SK-N-SH (cell line): ENCODE measurements at places on chromosomes 6 and 20.

DNA sequence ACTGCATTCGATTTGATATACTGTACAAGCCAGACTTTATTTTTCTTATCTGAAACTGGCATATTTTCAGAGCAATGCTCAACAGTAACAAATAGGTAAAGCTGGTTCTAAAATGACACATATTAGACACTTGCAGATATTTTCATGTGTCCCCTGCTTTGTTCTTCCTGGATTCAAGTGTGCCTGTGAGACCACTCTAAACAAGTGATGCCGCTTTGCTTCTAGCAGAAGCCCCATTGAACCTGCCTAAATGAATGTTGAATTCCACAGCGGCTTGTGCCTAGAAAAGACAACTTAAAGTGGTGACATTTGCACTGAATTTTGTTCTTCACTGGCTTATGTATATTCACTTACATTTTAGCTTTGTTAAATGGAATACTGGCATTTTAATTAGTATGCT lies 115.7 kb downstream of the AKAP7 start:
- no peak overlapping the region for H3K4me3 ChIP-seq
- peaks cover 8% of the 10 kb centered on the region; the same call in 1 of the 2 replicates for H3K27me3 ChIP-seq
- no peaks in the 10 kb centered on the region; the same call in 1 of the 2 replicates for H3K4me1 ChIP-seq
- no peak for DNase-seq

DNA sequence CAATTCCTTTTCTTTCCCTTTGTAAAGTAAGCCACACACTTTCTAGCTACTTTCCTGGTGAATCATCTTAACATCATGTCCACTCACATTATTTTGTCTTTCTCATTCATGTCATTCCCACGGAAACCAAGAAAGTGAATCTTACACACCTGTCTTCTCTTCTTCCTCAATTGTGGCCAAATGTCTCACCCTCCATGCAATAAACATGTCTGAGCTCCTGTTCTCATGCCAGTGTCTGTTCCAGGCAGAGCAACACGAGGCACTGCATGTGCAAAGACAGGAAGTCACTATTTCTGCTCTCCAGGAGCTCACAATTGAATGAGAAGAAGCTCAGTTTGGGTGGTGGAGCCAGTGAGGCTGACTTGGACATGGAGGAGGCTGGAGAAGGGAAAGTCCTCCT lies 29.0 kb upstream of the TMEM244 start:
- no peak for DNase-seq
- H3K36me3 ChIP-seq = no peaks in the 10 kb centered on the region
- no peaks in the 10 kb centered on the region for H3K27me3 ChIP-seq
- H3K27ac ChIP-seq = peak overlapping the region; percentile 98

GRCh38 chr6:158002249-158002950 lies 20.7 kb downstream of the SYNJ2 start:
- H3K4me3 ChIP-seq = no peak overlapping the region
- H3K36me3 ChIP-seq = no peaks in the 10 kb centered on the region; the same call in 1 of the 2 replicates
- no peak for DNase-seq
- no peaks in the 10 kb centered on the region for H3K27me3 ChIP-seq
- peak overlapping the region; percentile 90 for H3K27ac ChIP-seq

DNA sequence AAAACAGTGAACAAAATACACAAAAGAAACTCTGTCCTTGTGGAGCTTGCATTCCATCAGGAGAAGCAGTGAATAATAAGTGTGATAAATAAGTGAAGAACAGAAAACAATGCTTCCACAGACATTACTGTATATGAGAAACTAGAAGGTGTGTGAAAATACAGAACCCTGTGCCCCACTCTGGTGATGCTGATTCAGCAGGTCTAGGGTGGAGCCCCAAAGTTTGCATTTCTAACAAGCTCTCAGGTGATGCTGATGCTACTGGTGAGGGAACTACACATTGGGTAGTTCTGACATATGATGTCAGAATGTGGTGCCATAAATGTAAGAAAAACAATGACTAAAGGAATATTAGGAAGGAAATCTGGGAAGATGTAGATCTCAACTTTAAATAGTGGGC lies 601.4 kb upstream of the BTBD3 start:
- no peak overlapping the region for H3K4me3 ChIP-seq
- no peak for DNase-seq

- DNase-seq = no peak
- H3K4me3 ChIP-seq = no peak overlapping the region
- no peaks in the 10 kb centered on the region for H3K36me3 ChIP-seq
- no peaks in the 10 kb centered on the region for H3K4me1 ChIP-seq
Observed at GRCh38 chr6:55082021-55082420, 92.3 kb upstream of the HCRTR2 start.

- no peak overlapping the region for H3K4me3 ChIP-seq
- H3K27me3 ChIP-seq = no peaks in the 10 kb centered on the region; the same call in 1 of the 2 replicates
- no peak overlapping the region for H3K27ac ChIP-seq
- no peak for DNase-seq
- H3K36me3 ChIP-seq = no peaks in the 10 kb centered on the region
Observed at GRCh38 chr6:52216932-52217575, 27.2 kb downstream of the IL17F start.

GRCh38 chr6:170230520-170231292 lies 60.2 kb downstream of the DLL1 start:
- DNase-seq = no peak
- no peak overlapping the region for H3K4me3 ChIP-seq
- no peaks in the 10 kb centered on the region for H3K36me3 ChIP-seq

GRCh38 chr6:88908598-88909548 lies 54.5 kb downstream of the RNGTT start:
- no peak for DNase-seq
- no peaks in the 10 kb centered on the region for H3K27me3 ChIP-seq
- H3K4me1 ChIP-seq = peaks cover 9% of the 10 kb centered on the region; the same call in 1 of the 2 replicates
- H3K4me3 ChIP-seq = no peak overlapping the region
- peaks cover 17% of the 10 kb centered on the region for H3K36me3 ChIP-seq

- no peaks in the 10 kb centered on the region for H3K36me3 ChIP-seq
- DNase-seq = no peak
- H3K4me3 ChIP-seq = no peak overlapping the region
- peak overlapping the region; percentile 44 for H3K27ac ChIP-seq
- H3K4me1 ChIP-seq = peaks cover 67% of the 10 kb centered on the region
Observed at GRCh38 chr6:16334671-16335070, 96.3 kb downstream of the GMPR start.

GRCh38 chr6:156731396-156731795 lies 45.8 kb upstream of the ARID1B start:
- no peaks in the 10 kb centered on the region for H3K36me3 ChIP-seq
- H3K4me3 ChIP-seq = no peak overlapping the region
- no peak for DNase-seq
- H3K27ac ChIP-seq = no peak overlapping the region

- no peaks in the 10 kb centered on the region for H3K36me3 ChIP-seq
- no peak for DNase-seq
- peaks cover 23% of the 10 kb centered on the region; the same call in 1 of the 2 replicates for H3K4me1 ChIP-seq
- H3K4me3 ChIP-seq = no peak overlapping the region
Observed at GRCh38 chr20:47610945-47611250, 109.2 kb downstream of the NCOA3 start.

GRCh38 chr6:18632670-18633410 lies 245.7 kb downstream of the RNF144B start:
- DNase-seq = no peak
- H3K27ac ChIP-seq = no peak overlapping the region
- no peaks in the 10 kb centered on the region for H3K27me3 ChIP-seq
- H3K4me1 ChIP-seq = no peaks in the 10 kb centered on the region
- no peak overlapping the region for H3K4me3 ChIP-seq
- H3K36me3 ChIP-seq = no peaks in the 10 kb centered on the region

- H3K36me3 ChIP-seq = no peaks in the 10 kb centered on the region
- no peak for DNase-seq
- no peak overlapping the region for H3K27ac ChIP-seq
- no peaks in the 10 kb centered on the region; the same call in 1 of the 2 replicates for H3K27me3 ChIP-seq
Observed at GRCh38 chr6:159249128-159249527, 79.9 kb downstream of the FNDC1 start.

- peak within 1 kb of the TSS; percentile 80 for H3K27ac ChIP-seq
- peak; percentile 91 for DNase-seq
- H3K36me3 ChIP-seq = peaks cover 43% of the 10 kb centered on the region
- H3K4me1 ChIP-seq = peaks cover 22% of the 10 kb centered on the region; the same call in 1 of the 2 replicates
- no peaks in the 10 kb centered on the region for H3K27me3 ChIP-seq
- peak within 1 kb of the TSS; percentile 90 for H3K4me3 ChIP-seq
Observed at GRCh38 chr6:159790149-159790955, at the start of gene MRPL18. Gene MRPL18 (plus strand): TSS chr6:159790467. CDS start chr6:159790588, 121 bp downstream.

DNA sequence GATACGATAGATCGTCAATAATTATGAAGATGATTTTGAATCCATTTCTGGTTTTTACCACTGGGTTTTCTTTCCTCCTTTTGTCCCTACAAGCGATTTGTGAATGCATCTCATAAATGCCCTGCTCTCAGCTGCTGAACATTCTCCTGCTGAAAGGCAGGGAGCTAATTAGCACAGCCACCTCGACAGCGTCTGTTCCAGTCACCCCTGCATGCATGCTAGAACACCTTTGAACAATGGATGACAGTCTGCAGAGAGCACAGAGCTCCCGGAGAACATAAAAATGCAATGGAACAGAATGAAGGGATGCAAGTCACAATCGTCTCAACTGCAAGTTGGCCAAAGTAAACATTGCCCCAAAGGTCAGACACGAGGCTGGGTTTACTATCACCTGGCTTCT lies 105.8 kb downstream of the SLC35B3 start:
- H3K4me3 ChIP-seq = no peak overlapping the region
- no peak for DNase-seq

DNA sequence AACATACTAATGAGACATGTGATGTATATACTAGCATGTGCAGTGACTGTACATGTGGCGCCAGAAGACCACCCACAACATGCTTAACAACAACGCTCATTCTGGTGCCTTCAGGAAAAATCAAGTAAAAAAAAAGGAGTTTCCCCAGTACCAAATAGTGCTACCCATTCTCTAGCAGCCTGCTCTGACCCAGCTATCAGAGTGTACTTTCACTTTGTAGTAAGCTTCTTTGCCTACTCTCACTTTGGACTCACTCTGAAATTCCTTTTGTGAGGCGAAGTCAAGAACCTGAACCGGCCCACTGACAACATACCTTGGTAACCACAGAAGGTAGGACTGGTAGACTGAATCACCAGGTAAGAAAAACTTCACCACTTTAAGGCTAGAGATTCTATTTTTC lies 1100.0 kb downstream of the GRIK2 start:
- no peaks in the 10 kb centered on the region for H3K27me3 ChIP-seq
- H3K36me3 ChIP-seq = no peaks in the 10 kb centered on the region
- no peaks in the 10 kb centered on the region for H3K4me1 ChIP-seq
- no peak for DNase-seq
- no peak overlapping the region for H3K4me3 ChIP-seq

DNA sequence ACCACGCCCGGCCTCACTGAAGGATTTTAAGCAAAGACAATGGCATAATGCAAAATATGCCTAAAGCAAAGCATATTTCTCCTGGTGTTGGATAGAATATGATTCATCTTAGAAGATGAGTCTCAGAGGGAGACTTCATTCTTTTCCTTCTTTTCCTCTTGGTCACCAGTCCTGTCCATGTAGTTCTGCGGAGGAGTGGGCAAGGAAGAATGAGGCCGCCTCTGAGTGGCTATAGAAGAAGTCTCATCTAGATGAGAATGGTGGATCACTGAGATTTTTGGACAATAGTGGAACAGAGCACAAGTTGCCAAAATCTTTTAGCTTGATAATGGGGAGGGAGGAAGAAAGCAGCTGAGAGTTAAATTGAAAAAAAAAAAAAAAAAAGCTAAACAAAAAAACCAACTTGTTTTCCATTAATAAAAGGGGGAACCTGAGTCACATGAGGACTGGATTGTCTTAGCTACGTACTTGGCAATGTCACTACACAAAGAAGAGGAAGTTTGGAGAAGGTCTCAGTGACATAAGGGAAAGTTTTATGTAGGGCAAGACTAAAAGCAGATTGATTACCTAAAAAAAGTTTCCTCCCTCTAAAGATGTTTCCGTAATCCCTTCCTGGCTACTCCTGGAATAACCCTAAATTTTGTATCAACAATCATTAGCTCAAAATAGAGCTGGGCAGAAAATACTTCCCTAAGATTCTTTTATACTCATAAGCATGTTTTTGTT lies 6.0 kb downstream of the CD83 start:
- H3K36me3 ChIP-seq = no peaks in the 10 kb centered on the region
- no peak overlapping the region for H3K4me3 ChIP-seq
- H3K27ac ChIP-seq = no peak overlapping the region
- H3K27me3 ChIP-seq = no peaks in the 10 kb centered on the region
- peaks cover 4% of the 10 kb centered on the region; the same call in 1 of the 2 replicates for H3K4me1 ChIP-seq

- no peaks in the 10 kb centered on the region for H3K36me3 ChIP-seq
- peak; percentile 65 for DNase-seq
- 0 out of 2 replicates have a peak, but pooled peaks cover 14% of the 10 kb centered on the region for H3K4me1 ChIP-seq
- no peaks in the 10 kb centered on the region for H3K27me3 ChIP-seq
- no peak overlapping the region; the same call in 1 of the 2 replicates for H3K4me3 ChIP-seq
- H3K27ac ChIP-seq = no peak overlapping the region
Observed at GRCh38 chr20:57685146-57685758, 24.6 kb downstream of the PMEPA1 start.
